ENCODE measurements at places on chromosomes 7 and 10. TPM values are rescaled to one million over a fixed set of nuclear protein-coding genes. Genes with fewer than 3 reads are reported as not detected.

DNA sequence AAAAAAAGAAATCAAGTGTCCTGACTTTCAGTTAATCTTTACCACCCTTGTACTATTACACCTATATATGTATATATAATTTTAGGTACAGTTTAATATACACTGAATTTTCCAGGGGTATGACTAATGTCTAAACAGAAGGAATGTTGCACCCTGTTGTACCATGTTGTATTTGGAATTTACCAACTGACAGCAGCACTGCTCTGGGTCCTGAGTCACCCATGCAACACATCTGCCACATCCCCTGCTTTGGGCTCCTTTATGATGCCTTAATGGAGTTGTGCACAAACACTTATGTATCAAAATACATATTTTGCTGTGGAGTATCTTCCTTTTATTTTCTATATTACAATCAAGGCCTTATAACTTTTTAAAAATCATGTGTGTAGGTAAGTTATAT lies 21.2 kb downstream of the YAE1 start:
- DNase-seq: no peak

Gene SNX10
- 0.88 TPM for polyA plus RNA-seq

Gene COG5
- polyA plus RNA-seq: 14.7 TPM

GRCh38 chr10:100658269-100658668 lies 87.1 kb upstream of the PAX2 start:
- no peak for DNase-seq

Gene HTR5A
- polyA plus RNA-seq: not detected

Gene CRHR2
- 1.2 TPM for polyA plus RNA-seq

- DNase-seq: no peak
Observed at GRCh38 chr7:42930889-42931288, 1.1 kb downstream of the PSMA2 start.

Gene INHBA
- 2.7 TPM for polyA plus RNA-seq

Gene MBL2
- polyA plus RNA-seq: not detected

- DNase-seq: no peak
Observed at GRCh38 chr10:24701447-24701846, 22.2 kb downstream of the ARHGAP21 start.

Measured in heart right ventricle (tissue), 16 donors.